ENCODE measurements at places on chromosomes 2 and 18.

DNA sequence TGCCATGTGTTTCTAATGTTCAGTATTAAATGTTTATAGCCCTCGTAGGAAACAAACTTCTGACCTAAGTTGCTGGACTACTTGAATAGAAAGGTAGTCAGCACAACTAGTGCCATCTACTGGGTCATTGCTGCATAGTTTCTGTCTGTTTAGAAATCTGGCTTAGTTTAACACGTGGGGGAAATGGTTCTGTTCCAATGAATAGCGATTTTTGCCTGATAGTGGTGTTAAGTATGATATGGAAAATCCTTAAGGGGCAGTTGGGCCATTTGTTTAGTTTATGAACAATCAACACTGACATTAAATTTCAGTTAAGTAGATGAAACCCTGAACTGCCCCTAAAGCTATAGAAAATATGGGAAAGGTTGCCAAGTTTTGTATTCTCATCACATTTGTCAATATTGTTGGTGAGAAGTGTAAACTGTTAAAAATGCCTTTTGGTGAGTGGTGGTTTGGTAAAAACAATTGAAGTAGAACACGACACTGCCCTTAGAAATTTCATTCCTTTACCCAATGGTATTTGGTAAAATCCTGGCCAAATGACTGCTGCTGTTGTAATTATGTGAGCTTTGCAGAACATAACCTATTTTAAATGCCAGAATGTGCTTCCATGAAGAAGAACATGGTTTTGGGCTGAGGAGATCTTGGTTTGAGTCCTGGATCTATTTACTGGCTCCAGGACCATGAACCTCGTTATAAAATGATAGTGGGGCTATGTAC, 13.2 kb downstream of the NABP1 start:
- DNase-seq, result peak; percentile 69

DNA sequence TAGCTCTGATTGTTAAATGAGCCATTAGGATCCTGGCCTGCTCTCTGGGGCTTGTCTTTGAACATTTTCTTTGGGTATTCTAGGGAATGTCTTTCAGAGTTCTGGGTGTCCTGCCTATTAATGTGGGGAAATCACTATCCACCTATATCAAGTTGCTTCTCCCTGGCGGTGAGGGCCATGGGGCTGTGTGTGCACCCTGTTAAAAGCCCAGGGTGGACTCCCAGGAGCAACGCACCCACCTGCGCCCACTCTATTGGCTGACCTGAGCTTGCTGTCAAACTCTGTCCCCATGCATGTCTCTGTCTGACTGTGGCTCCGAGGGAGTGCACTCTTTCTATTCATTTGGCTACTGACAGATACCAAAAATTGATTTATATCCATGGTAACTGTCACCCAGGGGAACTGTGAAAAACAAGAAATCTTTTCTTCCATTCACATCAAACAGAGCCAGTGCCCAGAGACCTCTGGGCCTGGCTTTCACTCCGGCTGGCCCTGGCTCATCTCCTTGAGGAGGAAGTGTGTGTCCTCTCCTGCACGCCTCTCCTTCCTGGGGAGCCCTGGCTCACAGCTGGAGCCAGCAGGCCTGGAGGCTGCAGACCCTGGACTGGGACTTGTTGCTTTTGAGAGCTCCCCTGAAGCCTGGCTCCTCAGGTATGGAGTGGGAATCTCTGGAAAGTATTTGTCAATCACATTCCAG, 10.5 kb upstream of the TOGARAM2 start:
- no peak for DNase-seq

- DNase-seq, result no peak
Measured at GRCh38 chr2:229221641-229222040, 49.4 kb downstream of the PID1 start.

DNA sequence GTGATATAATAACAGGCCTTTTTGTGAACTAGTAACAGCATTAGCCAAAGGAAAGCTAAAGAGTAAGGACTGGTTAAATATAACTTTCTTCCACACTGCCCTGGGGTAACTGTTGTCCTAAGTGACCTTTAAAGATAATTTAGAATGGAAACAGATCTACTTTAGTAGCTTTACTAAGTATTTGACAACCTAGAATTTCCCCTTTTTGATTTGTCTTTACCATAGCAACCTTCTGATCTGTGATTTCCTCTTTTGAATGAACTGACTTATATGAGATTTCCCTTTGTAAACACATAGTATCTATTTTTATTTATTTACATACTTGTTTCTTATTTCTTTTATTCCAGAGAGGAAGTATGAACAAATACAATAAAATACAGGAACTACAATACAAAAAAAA, 10.5 kb upstream of the KLF7 start:
- DNase-seq, result no peak

- no peak for DNase-seq
Measured at GRCh38 chr2:101089942-101090799, 61.0 kb downstream of the TBC1D8 start.

DNA sequence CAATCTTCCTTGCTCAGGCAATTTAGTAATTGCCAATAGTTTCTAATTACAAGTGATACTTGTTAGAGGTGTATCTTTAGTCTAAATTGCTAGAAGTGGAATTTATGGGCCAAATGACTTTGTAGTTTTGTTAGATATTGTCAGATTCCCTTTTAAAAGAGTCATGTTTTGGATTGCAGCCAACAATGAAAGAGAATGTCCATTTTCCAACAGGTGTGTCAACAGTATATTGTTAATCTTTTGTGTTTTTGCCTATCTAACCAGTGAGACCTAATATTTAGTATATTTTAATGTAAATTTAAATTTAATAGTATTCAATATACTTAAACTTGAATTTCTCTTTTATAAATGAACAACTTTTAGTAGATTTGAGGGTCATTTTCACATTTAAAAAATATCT, 259.4 kb upstream of the ETAA1 start:
- DNase-seq, result peak; percentile 33

- no peak for DNase-seq
Measured at GRCh38 chr2:157698430-157698829, 69.8 kb upstream of the ACVR1C start.

GRCh38 chr2:230636684-230637271, 75.9 kb upstream of the CAB39 start:
- no peak for DNase-seq

DNA sequence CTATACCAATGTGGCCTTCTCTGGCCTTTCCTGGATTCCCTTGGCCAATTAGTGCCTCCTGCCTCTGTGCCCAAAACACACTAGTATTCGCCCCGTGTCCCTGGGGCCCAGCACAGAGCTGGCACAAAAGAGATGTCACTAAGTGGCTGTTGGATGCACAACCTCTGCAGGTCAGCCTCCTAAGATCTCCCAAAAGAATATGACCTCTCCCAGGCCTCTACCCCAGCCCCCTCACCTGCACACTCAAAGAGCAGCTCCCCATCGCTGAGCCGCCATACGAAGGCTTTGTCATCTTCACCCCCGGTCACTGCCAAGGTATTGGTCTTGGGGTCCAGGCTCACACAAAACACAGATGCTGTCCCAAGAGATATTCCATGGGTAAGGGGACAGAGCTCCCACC, 2.7 kb downstream of the AAMP start:
- DNase-seq, result no peak

DNA sequence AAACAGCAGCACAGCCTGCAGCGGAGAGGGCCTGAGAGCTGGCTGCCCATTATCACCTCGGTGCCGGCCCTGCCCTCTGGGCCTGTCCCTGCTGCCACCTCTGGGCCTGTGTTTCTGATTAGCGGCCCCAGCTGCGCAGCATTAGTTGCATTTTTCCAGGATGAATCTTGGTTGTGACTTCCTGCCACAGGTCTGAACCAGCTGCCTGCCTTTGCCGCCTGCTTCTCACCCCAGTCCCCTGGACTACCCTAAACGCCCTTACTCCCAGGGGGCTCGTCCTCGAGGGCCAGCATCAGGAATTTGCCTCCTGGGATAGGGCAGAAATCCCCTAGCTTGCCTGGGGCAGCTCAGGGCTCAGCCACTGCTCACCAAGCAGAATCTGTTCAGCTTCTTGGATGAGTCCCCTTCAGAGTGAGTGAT, 342.8 kb downstream of the DYSF start:
- no peak for DNase-seq

DNA sequence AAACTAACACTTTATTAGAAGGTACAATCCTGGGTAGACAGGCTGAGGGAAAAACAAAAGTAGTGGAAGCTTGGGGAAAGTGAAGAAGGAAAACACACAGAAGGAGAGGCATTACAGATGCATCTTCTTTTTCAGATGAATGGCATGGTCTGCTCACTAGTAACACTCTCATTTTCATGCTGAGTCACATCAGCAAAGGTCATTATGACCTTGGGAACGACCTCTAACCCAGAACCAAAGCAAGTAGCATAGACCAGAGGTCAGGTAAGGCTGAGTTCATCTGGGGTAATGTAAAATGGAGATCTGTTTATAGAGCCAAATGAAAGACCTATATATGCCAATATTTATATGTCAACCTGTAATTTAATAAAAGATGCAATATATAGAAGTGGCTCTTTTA, 294.4 kb upstream of the LRRTM4 start:
- no peak for DNase-seq

GRCh38 chr2:99634234-99634633, 144.4 kb upstream of the REV1 start:
- no peak for DNase-seq

- no peak for DNase-seq
Measured at GRCh38 chr18:74368901-74369705, 53.5 kb downstream of the C18orf63 start.

GRCh38 chr2:12183032-12183645, 436.7 kb downstream of the LPIN1 start:
- no peak for DNase-seq
